ENCODE measurements at places on chromosomes 16 and 17.

DNA sequence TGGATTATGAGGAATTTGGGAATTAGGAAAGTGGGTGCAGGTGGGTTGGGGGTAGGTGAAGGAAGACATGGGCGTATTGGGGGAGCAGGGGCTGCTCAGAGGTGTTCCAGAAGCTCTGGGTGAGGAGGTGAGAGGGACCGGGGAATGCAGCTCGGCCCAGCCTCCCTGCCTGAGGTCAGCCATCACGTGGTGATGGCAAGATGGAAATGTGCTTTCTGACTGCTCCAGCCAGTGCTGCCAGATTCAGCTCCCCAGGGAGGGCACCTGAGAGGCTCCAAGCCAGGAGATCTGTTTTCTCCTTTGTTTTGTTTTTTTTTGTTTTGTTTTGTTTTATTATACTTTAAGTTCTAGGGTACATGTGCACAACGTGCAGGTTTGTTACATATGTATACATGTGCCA lies 35.2 kb upstream of the STH start:
- no peak for DNase-seq

- no peak for DNase-seq
Measured at GRCh38 chr17:43857957-43858600, 11.1 kb downstream of the CD300LG start.

DNA sequence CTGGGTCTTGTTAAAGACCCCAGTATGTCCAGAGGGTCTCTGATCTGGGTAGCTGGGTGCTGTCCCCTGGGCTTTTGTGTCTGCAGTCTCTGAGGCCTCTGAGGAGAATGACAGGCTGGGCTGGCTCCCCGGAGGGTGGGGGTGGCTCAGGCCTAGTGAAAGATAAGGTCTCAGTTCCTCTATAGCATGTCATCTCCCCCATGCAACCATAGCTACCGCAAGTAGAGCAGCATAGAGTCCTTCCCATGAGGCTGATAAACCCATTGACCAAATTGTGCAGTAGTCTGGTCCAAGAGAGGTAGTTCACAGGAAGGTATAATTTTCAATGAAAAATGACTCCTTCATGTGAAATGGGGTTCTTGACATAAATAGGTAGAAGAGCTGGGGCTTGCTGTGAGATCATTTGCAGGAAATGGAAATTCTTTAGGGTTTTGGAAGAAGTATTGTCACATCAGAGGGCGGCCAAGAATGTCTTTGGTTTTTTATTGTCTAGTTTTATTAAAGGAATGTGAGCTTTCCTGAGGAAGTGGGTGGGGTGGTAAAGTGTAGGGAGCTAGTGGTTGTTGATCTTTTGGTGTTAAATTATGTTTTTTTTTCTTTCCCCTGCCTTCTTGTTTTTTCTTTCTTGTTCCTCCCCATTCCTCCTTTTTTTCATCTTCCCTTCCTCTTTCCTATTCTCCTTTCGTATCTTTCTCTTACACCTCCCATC lies 21.0 kb downstream of the SLC7A6OS start:
- peak; percentile 45 for DNase-seq

- DNase-seq, result peak; percentile 96
Measured at GRCh38 chr17:82603981-82604448, 44.2 kb downstream of the WDR45B start.

- DNase-seq, result peak; percentile 81
Measured at GRCh38 chr17:7915179-7915610, 894 bp downstream of the RNF227 start.

GRCh38 chr17:21129023-21129681 lies 2.4 kb downstream of the DHRS7B start:
- peak; percentile 52 for DNase-seq

DNA sequence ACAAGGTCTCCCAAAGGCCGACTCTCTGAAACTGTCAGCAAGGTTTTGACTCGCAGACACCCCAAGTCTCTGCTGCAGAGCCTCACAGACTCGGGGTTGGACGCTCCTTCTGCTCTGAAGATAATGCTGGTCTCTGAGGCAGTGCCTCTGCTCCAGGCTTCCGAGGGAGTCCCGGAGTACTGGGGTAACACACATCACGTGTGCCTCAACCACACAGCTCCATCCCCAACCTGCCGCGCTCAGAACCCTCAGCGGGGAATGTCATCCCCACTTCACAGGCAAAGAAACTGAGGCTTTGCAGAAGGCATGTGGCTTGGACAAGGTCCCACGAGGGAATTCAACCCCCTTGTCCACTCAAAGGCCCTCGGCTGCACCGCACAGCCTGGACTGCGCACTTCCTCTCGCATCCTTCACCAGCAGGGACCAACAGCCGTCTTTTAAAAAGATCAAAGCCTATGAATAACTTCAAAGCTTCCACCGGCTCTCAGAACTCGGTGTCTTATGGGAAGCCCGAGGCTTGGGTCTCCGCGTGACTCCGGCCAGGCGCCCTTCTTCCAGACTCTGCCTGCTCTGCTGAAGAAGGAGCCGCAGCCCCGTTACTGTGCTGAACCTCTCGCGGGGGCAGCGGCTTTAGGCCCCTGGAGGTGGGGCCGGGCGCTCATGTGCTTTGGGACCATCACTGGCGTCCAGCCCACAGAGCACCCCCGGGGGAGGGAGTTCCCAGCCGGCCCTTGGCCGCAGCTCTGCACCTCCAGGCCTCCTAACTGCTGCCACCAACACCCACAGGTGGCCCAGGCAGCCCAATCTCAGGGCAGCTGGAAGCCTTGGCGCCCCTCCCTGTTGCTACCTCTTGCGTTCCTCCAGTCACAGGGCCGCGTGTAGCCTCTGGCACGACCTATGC lies 2.2 kb downstream of the TMEM204 start:
- DNase-seq, result no peak

DNA sequence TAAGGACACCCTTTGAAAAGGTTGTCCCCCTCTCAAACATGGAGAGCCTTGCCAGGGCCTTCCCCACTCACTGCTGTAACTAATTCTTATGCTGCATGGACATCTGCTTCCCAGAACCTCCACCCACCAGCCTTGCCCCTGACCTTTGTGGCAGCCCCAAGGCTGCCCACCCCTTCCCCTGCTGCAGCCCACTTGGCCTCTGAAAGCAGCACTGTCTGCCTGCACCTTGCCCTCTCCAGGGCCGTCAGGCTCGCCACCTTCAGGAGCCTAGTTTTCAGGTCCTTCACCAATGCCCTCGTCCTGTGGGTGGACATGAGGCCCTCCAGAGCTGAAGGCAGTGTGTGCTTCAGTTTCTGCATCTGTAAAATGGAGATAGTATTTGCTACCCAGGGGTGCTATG lies 2.7 kb upstream of the CORO1A start:
- DNase-seq, result peak; percentile 20

- peak; percentile 80 for DNase-seq
Measured at GRCh38 chr16:30473231-30474073, 910 bp downstream of the ITGAL start.

- DNase-seq, result no peak
Measured at GRCh38 chr16:85988723-85989313, 89.9 kb downstream of the IRF8 start.

- no peak for DNase-seq
Measured at GRCh38 chr16:56515665-56516064, 4.2 kb downstream of the BBS2 start.

DNA sequence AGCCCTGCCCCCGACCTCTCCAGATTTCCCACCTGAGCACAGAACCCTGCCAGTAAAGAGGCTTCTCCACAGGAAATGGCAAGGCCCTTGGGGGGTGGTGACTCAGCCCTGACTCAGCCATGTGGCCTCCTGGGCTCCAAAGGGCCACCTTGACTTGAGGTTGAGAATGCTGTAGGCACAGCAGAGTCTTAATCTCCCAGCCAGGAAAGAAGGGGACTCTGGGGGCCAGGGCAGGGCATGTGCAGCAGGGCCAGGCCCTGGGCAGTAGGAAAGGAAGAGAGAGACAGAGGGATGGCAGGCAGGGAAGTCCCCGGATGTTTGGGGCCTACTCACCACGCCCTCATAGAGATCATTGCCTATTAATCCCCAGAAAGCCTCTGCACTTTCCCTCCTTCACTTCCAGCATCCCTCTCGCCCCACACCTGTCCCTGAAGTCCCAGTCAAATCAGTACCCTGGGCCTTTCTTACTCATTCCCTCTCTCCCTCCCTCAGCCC lies 4.8 kb upstream of the ITGA3 start:
- peak; percentile 23 for DNase-seq

All from suppressor macrophage (primary cell).